ENCODE measurements at places on chromosomes 4 and X.
A peak's percentile ranks its signal among the peaks of the same experiment; 100 is the strongest.

DNA sequence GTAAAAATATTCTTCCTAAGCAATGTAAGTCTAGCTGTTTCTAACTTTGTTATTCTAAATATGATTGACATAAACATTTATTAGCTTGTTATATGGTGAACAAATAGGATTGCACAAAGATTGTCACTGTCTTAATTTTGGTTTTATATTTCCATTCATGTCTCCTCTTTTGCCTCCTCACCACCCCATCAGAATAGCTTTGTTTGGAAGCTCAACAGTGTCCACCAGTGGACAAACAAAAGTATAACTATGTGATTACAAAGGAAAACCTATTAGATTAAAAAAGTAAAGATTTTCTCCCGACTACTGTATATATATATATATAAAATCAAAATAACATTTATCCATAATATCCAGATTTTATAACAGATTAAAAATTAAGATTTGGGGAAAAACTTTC, 468.2 kb downstream of the ZIC3 start:
- peak; percentile 4 for DNase-seq

GRCh38 chr4:175970072-175970471, 95.6 kb upstream of the WDR17 start:
- no peak for DNase-seq

GRCh38 chrX:17634542-17635207, 102.6 kb upstream of the SCML1 start:
- no peak for DNase-seq

DNA sequence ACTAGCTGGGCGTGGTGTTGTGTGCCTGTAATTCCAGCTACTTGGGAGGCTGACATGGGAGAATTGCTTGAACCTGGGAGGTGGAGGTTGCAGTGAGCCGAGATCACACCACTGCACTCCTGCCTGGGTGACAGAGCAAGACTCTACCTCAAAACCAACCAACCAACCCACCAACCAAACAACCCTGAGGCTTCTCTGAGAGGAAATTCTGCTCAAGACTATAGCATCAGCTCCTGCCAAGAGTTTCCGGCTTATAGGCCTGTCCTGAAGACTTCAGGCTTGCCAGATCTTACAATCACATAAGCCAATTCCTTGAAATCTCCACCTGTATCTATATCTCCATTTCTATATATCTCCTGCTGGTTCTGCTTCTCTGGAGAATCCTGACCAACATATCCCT, 173.8 kb upstream of the TBC1D9 start:
- no peak for DNase-seq

- DNase-seq: no peak
Measured at GRCh38 chr4:83362492-83363329, 28.1 kb upstream of the HPSE start.

DNA sequence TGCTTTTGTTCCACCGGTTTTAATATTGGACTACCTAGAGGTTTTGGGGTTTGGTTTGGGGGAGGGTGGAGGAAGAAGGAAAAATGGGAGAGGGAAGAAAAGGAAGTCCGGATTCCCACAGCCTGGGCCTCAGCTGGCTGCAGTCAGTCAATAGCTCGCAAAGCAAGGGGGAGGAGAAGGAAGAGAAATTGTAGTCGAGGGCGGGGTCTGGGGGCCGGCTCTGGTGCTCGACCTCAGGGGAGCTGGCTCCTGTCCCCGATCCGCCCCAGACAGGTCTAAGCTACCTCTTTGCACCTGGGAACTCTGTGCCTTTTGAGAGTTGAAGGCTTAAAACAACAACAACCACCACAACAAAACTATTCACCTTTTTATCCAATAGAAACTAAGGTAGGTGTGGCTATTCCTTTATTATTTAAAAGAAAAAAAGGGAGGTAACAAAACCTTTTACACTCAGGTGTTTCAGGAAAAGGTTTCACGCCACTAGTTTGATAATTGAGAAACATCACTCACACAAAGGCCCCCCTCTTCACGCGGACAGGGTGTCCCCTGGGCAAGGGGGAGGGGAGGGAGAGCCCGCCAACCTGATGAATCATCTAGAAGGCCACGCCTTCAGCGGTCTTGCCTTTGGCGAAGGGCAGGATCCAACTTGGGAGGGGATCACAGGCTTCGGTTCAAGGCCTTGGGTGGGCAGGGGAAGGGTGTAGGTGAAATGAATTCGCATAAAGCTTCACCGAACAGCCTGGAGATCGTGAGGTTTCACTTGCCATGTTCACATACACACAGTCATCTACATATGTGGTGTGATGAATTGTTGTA, 1.6 kb upstream of the LNX1 start:
- peak; percentile 54 for DNase-seq

- DNase-seq: no peak
Measured at GRCh38 chrX:36642052-36642451, 366.1 kb upstream of the FAM47C start.

GRCh38 chr4:39825090-39825489, 127.2 kb downstream of the UBE2K start:
- peak; percentile 37 for DNase-seq

- DNase-seq: no peak
Measured at GRCh38 chr4:60948008-60948407, 252.1 kb upstream of the ADGRL3 start.

DNA sequence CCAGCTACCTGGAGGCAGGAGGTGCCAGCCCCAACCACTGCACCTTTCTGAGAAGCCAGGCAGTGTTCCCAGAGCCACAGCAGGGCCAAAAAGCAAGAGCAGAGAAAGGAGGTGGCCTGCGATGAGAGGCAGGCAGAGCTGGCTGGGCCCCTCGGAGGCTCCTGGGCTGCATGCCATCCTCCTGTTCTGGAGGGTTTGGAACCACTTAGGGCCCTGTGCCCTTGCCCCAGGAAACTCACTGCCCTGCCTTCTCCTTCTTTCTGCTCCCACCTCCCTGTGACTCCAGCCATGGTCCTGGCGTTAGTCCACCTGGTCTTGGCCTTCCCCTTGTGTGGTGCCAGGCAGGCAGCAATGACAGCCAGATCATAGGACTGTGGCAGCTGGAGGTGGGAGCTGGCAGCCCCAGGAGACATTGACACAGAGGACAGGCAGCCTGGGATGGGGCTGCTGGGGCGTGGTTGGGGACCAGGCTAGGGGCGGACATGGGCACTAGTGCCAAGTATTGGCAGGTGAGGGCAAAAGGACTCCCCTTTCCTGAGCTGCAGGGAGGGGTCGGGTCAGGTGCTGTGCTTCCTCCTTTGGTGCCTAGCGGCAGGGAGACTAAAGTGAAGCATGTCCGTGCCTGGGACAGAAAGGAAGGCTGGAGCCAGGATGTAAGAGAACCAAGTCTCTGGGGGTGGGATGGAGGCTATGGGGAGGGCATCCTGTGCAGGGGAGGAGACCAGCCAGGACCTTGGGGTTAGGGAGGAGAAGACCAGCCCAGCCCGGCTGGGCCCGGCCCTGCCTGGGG, 1.4 kb downstream of the APLN start:
- no peak for DNase-seq

DNA sequence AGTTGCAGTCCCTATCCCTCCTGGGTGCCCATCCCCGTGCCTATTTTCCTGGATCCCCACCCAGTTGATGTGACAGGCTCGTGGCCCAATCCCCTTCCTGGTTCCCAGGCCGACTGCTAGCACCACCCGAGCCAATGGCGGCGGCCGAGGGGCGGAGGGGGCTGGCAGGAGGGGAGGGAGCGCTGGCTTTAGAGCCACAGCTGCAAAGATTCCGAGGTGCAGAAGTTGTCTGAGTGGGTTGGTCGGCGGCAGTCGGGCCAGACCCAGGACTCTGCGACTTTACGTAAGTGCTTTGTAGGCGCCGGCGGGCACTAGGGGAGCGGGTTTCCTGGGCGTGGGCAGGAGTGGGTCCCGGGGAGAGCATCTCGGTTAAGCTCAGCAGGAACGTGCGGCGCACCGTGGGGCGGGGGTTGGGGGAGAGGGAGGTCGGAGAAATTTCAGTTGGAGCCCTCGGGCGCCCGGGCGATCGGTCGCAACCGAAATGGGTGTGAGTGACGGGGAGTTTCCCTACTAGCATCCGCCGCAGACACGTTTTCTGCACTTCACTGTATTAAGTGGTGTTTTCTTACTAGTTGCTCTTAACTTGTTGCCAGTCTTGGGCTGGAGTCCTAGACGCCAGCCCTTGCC, at the start of gene PLS3:
Gene PLS3 (plus strand): TSS at position 197 of the 627 bp plus-strand sequence. CDS start 49,077 bp downstream, outside the sequence.
- DNase-seq: peak; percentile 56

DNA sequence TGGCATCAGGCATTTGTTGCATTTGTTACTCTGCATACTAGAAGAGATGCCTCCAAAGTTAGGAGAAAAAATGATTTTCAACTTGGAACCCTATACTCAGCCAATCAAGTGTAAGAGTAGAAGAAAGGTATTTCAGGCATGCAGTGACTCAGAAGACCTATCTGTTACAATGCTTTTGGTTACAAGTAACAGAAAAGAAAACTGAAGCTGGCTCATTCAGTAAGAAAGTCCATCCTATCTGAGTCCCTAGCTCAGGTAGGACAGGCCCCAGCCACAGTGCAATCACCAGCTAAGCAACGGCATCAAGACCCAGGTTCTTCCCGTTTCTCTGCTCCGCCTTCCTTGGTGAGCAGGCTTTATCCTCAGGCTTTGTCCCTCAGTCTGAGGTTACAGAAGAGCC, 23.3 kb downstream of the MECP2 start:
- DNase-seq: no peak

Data from hematopoietic multipotent progenitor cell (in vitro differentiated cells).